ENCODE measurements at places on chromosomes 1 and 21.

- peak; percentile 82 for ATAC-seq
Measured at GRCh38 chr1:185565302-185565701, 168.9 kb upstream of the HMCN1 start.

GRCh38 chr1:76770979-76771378 lies 96.3 kb upstream of the ST6GALNAC5 start:
- no peak for ATAC-seq

DNA sequence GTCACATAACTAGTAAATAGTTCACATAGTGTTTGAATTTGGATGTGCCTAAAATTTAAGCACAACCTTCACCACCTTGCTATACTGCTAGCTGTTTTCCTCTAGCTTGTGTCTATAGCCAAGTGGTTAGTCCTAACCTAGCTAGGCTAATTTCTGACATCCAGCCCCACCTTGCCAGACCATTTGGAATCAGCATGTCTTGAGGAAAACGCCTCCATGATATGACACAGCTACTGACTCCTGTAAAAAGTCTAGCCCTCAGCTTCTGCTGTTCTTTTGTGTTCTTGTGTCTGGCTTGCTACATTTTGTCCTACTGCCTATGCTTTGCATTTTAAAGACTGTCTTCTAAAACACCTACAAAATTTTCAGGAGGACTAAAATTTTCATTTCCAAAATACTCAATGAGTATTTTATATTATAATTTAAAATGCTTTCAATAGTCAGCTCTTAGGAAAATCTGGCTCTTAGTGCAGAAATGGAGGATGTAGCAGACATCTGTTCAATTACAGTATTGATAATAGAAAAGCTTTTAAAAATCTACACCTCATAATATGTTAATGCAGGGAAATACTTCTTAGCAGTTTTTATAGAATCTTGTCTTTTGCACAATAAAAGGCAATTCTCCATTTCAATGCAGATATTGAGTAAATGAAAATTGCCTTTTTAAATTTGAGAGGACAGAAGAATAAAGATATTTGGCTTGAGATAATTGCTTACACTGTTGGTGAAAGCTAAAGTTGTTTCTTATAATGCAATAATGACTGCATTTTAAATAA lies 160.8 kb upstream of the APP start:
- ATAC-seq: no peak

DNA sequence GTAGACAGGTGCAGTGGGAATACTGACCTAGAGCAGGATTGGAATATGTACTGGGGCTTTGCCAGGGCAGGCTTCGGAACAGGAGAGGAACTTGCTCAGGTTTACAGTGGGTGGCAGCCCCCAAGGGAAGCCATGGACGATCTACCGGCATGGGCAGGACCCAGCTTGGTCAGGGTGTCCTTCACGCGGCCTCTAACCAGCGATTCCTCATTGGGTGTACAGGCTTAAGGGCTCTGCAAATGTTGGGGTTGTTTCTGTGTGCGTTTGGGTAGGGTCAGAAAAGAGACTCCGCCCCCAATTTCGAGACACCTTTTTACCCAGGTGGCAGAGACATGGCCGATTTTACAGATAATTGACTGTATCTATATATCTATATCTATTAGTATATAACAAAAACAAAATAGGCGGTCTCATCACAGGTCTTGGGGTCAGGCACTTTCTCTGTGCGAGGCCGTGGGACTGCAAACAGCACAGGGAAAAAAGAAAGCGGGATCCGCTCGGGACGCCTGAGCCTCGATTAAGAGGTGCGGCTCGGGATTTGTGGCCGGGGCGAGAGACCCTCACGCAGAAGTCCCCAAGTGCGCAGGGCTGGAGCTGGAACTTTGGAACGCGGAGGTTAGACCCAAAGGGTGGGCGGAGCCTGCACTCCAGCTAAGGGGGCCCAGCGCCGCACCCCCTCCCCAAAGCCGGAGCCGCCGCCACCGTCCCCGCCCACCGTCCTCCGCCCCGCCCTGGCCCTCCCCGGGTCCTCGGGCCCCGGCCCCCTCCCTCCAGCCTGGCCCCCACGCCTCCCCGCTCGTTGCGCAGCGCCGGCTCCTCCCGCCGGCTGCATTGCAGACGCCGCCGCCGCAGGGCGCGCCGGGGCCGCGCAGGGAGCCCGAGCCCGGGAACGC lies 67.5 kb upstream of the VAMP3 start:
- ATAC-seq: no peak

DNA sequence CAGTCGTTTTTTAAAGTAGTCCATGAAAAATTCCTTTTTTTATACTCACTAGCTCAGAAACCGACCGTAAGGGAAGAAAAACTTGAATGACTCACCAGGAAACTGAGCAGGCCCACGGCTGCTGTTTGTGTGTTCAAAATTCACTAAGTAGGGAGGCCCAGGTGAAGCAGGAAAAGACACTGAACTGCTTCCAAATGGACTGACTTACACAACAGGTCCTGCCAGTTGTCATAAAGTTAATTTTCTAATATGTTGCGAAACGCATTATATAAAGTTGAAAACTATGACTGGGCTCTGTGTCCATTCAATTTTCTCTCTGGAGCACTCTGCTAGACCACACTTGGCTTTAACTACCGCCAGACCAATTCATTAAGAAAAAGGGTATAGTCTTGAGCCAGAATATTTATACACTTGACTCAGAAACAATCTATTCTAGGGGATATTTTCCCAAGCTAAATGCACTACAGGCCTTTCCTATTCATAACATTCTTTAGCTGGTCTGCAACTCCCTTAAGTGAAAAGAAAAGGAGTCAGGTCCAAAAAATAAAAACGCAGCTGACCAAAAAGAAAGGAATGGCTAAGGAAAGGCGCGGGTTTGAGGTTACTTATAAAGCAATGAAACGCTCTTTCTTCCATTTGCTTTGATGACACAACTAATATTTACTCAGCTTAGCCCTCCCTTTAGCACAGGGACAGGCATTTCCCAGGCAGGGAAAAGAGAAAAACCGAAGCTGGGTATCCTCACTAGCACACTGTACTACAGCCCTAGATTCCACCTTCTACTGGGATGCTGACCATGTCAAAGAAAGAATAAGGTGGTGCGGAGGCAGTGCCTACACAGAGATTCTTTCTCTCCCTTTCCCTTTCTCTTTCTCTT lies 306.3 kb upstream of the ESRRG start:
- ATAC-seq: peak; percentile 95

DNA sequence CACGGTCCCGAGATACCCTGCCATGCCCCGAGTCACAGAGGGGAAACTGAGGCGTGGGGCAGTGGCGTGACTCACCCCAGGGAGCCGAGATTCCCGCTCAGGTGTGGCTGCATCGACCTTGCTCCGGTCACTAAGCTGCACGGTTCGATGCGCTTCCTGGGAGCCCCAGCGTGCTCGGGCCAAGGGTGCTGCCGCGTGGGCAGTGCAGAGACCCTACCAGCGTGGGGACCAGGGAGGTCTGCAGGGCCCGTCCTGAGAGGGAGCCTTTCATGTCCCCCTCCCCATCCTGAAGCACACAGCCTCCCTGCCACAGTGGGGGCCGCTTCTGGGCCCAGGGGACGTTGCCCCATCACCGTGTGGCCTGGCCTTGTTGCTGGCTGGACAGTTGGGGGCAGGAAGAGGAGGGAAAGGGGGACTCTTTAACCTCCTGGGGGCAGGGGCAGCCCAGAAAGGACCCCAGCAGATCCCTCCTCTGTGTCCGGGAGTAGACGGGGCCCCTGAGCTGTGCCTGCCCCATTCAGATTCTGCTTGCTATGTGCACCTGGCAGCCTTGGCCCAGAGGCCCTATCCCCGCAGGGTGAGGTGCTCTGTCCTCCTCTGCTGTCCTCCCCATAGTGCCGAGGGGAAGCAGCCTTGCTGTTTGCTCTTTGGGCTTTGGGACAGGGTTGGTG lies 52.3 kb downstream of the COL18A1 start:
- ATAC-seq: no peak

DNA sequence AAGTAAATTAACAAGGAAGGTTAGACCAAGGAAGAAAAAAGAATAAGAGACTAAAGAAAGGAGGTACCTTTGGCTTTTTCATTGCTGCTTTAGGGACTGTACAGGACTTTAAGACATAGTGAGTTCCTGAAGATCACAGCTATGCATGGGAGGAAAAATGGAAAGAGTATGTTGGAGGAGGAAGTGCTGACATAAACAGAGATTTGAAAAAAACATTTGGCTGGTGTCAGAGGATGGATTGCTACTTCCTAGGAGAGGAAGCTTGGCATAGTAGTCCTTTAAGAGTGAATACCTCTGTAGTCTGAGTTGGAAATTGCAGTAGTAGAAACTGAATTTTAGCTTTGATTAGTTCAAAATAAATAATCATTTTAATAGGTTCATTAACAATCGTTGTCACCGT lies 398.4 kb downstream of the RYR2 start:
- no peak for ATAC-seq

GRCh38 chr1:60394436-60394835 lies 320.9 kb upstream of the C1orf87 start:
- no peak for ATAC-seq

DNA sequence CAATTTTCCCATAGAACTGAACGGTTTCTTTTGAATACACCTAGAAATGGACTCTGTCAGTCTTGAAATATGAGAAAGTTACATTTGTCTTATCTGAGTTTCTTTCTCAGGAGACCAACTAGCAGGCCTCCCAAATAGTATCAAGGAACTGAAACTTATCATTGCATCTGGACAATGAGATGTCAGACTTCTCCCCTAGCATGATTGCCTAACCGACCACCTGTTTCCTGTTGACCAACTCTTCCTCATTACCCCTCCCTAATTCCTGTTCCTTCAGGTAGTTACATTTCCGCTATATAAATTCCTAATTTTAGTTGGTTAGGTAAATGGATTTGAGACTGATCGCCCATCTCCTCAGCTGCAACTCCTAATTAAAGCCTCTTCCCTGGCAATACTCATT lies 1587.3 kb downstream of the NCAM2 start:
- ATAC-seq: no peak

GRCh38 chr1:110608247-110608646 lies 2.1 kb upstream of the KCNA2 start:
- no peak for ATAC-seq

GRCh38 chr21:14527696-14528652 lies 18.1 kb downstream of the SAMSN1 start:
- ATAC-seq: no peak

GRCh38 chr1:110585481-110585880 lies 20.7 kb downstream of the KCNA2 start:
- no peak for ATAC-seq

Data from SK-N-SH treated with all-trans-retinoic acid at 6 μM for 48 hours (cell line).